Bone marrow (tissue), 2 donors: ENCODE measurements at places on chromosomes 3 and 15.

GRCh38 chr3:107993771-107994170, 97.1 kb downstream of the CD47 start:
- no peak for DNase-seq

DNA sequence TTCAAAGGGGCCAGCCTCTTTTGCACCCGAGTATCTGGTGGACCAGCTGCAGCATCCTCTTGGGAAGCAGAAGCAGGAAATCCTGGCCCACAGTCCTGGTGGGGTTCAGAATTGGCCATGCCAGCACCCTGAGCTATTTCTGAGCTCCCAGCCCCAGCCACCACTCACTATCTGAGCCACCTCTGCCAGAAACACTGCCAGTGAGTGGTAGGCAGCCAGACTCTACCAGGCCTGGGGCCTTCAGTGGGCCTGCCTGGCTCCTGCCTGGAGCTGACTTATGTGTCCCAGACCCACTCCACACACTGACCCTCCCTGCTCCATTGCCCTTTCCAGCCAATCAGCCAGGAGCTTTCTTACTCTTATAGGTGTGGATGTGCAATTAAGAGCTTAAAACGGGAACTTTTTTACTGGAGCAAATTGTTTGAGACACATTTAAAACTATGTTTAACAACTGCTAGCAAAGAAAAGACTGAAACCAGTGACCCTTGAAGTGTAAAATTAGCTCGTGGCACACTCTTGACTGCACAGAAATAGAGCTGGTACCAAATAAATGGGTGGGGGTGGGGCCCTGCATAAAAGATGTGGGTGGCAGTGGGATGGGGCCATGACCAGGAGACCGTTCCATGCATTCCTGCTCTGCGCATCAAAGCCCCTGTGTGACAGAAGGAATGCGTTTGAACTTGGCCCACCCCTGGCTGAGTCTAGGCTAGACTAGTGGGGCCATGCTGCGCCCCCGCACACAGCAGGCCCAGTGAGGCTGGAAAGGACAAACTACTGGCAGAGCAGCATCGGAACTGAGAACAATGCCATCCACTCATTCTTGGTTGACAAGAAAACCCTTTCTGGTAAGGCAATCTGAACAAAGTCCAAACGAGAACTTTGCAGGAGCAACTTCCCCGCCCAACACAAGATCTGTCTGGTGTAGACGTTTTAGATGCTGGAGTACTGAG, 48.0 kb downstream of the CTNNB1 start:
- DNase-seq: no peak

DNA sequence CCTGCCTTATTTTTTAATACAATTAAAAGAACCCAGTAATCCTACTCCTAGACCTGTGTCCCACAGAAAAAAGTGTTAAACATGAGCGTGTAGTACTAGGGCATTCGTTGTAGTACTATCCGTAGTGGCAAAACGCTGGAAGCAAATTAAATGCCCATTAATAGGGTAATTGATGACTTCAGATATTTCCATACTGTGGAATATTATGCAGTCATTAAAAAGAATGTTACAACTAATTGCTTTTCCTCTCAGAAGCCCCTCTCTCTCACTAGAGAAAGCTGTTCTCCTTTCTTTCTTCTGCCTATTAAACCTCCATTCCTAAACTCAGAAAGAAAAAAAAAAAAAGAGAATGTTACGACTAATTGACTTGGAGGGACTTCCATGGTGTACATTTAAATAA, 2.7 kb downstream of the BBS4 start:
- DNase-seq: no peak

DNA sequence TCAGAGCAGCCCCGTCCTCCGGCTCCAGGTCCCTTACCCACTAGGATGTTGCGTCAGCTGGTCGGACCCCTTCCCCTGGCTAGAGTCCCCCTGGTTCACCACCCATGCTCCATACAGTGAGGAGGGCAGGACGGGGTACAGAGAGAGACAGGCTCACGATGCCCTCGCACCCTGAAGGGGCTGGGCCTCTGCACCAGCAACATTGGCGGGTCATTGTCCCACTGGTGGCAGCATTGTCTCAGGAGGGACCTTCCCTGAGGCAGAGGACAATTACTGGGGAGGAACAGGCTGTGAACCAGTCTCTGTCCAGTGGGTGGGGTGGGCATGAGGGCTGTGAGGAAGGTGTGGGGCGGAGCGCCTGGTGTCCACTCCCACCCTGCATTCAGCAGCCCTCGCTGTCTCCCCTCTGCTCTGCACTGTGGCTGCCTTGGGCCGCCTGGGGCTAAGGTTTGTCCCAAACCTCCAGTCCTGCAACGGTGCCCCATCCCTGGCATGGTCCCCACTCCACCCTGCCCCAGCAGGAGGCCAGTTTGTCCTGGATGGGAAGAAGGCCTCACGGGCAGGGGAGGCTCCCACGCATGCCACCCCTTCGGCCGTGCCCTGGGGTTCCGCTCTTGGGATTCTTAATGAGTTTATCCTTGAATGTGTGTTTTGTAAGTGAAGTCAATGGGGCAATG, 48.0 kb upstream of the KLF13 start:
- DNase-seq: no peak

DNA sequence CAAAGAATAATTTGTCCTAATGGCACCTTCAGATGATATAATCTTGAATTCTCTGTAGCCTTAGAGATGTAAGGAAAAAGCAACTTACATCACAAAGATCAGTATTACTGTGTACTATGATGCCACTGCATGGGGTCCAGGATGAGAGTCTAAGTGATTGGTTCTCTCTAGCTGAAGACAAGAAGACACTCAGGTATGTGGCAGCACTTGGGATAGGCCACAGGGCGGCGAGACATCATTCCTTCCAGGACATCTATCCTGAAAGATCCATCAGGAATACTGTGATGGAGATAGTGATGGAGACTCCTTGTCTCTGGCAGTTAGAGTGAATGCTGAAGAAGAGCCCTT, 2.5 kb downstream of the CD200 start:
- DNase-seq: no peak

- no peak for DNase-seq
Measured at GRCh38 chr3:99881121-99881524, 63.5 kb downstream of the CMSS1 start.

DNA sequence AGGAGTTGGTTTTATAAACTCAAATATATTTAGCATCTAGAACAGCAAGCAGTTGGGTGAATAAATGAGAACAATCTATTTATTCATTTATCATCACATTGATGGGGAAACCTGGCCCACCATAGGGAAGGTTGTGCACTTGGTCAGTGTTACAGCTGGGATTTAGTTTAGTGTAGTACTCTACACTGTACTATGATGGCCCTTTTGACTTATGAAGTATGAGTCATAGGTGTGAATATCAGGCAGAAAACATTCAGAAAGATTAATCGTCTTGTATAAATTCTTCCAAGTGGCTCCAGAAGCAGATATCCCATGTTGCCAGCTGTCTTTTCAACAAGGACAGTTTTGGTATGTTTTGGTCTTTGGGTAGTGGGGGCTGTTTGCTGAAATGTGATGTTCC, 38.0 kb downstream of the BBS4 start:
- no peak for DNase-seq

GRCh38 chr3:149593418-149594160, 64.2 kb downstream of the WWTR1 start:
- DNase-seq: no peak

DNA sequence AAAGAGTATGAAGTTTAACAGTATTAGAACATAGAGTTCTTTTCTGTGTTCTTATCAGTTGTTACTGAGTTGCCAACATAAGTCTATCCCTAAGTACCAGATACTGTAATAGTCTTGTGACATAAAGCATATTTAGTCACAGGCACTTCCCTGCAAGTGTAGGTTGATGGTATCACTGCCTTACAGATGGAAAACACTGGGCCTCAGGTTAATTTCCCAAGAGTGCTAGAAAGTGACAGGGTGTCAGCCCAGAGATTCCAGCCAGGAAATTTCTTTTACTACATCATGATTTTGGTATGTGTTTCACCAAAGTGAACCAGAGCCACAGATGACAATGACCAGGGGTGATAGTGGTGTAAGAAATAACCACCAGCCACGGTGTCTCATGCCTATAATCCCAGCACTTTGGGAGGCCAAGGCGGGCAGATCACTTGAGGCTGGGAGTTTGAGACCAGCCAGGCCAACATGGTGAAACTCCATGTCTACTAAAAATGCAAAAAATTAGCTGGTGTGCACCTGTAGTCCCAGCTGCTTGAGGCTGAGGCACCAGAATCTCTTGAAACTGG, 3.2 kb downstream of the EIF1B start:
- no peak for DNase-seq

GRCh38 chr3:102510663-102511062, 75.8 kb downstream of the ZPLD1 start:
- no peak for DNase-seq
